ENCODE measurements at places on chromosomes 7 and 10.

- DNase-seq, result no peak
These were observed 2.5 kb upstream of the GDF2 start for GRCh38 chr10:47319784-47320183.

DNA sequence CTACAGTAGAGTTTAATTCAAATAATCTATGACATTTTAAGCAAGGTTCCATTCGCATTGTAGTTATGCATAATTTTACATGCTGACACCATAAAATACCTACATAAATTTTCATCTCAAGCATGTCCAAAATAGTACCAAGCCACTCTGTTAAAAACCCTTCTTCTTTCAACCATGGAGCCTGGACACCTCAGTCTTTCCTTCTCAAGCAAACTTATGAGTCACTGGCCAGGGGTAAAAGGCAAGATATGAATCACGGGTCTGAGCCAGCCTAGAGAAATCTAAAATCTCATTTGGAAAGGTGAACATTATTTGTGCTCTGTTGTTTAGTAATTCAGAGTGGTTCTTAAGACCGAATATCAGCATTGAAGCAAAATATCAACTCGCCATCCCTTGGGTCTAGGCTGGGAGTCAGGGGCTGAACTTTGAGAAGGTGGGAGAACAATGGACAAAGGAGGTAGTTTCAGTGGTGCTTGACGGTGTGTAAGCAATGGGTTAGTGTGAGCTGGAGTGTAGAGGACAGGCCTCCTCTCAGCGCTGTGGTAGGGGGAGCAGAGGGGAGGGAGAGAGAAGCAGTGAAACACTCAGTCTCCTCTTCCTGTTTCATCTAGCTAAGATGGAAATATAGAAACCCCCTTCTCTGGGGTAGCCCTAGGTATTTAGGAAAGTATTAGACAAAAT, 19.1 kb upstream of the GPAM start:
- no peak for DNase-seq

GRCh38 chr10:77741746-77742145, 104.1 kb upstream of the KCNMA1 start:
- DNase-seq, result no peak

DNA sequence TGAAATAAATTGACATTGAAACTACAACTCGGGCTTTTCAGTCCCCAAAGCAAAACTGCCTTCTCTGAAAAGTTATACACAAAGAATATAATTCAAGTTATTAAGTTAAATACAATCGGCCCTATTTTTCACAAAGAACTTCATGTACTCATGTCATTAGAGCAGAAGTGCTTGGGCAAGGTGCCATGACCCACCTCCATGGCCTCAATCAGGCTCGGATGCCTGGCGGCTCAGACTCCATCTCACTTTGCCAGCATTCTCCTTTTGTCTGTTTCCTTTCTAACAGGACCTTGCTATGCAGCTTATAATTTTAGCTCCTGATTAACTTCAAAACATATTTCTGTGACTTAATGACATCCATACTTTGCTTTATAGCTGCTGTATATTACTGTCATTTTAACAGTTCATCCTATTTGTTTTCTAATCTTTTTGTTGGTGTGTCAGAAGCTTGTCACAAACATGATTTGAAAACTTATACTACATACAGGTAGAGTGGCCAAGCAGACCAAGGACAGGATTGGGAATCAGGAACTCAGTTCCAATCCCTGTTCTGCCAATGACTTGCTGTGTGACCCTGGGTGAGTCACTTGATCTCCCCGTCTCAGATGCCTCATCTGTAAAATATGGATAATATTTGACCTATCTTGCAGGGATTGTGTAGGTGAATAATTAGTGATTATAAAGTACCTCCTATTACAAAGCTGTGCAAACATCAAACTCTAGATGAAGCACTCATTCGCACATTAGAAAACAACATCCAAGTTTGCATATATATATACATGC, 60.8 kb upstream of the ITGA8 start:
- peak; percentile 18 for DNase-seq

DNA sequence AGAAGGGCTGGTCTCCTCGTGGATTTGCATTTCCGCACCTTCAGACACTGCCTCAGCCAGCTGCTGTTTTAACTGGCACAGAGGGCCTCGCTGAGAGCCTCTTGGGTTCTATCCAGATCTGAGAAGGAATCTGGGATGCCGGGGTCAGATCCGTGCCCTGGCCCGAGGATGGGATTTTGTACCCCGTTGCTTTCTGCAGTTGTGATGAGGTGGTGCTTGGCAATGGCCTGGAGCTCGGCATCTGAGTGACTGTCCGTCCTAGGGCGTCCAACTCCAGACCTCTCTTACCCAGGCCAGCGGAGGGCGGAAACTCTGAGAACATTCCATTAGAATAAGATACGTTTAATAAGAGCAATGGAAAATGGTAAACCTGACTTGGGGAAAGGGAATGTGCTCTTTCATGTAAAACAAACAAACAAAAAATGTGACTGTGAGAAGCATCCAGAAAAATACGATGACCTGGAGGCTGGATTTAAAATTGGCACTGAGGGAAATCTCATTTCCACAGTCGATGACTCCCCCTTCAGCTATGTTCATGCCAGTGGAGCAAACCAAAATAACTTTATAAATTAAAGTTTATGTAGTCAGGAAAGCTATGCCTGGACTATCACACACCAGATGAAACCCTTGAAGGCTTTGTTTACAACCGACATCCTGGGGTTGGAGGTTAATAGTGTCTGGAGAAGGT, 39.6 kb downstream of the GRK5 start:
- DNase-seq, result peak; percentile 87

GRCh38 chr7:129798616-129799349, 154.0 kb downstream of the UBE2H start:
- DNase-seq, result no peak

DNA sequence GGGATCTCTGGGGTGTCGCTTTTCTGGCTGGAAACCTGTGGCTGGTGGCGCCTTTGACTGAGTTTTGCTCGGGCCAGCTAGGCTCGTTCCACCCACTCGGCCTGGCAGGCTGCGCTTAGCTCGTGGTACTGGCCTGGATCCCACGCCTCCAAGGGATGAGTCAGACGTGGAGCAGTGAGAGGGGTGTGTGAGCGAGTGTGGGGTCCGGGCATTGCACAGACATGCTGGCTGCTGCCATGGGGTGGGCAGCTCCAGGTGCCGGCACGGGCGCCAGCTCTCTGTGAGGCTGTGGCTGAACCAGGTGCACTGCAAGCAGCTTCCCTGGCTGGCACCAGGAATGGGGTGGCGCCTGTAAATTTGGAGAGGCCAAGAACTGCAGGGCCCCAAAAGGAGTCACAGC, 63.1 kb upstream of the CACNA2D1 start:
- no peak for DNase-seq

GRCh38 chr10:19184891-19185290, 136.3 kb downstream of the MALRD1 start:
- DNase-seq, result no peak

DNA sequence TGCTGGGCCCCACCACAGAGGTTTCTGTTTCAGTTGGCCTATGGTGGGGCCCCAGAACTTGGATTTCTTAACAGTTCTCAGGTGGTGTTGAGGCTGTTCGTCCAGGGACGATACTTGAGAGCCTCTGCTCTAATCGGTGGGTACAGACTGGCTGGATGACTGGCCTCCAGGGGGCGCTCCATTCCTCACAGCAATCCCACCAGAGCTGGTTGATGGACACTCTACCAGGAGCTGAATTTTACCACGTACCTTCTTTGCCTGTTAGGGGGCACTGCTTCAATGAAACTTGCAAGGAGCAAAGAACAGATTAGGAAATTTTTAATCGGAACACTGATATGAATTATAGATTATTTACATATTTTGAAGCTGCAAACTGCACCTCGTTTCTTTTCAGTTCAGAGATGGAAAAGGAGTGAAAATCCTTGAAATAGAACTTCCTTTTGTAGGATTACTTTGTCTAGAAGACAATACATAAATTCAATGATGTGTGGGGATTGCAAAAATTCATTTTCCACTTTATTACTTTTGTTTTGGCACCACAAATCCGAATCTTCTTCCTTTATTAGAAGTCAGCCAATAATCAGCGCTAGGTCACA, 44.8 kb downstream of the KBTBD2 start:
- DNase-seq, result peak; percentile 43

DNA sequence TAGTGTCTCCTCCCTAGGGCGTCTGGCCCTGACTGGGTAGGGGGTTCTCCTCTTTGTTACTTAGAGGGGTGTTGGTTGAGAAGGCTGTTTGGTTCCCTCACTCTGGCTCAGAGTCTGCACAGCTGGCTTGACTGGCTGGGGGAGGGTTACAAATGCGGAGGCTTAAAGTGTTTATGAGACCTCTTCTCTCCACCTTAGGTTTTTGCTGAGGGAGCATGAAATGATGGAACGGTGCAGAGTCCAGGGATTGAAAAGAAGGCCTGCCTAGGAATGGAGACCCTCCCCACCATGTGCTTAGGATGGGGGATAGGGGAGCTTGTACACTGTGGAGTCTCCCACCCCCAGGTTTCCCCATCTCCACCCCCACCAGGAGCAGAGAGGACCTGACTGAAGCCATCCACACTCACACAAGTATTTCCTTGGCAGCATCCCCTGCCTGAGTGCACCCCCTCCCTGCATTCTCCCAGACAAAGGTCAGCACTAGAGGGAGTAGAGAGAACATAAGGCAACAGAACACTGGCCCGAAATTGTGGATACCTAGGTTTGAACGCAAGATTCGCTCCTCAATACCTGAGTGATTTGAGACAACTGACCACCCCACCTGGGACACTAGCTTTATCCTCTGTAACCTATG, 1.7 kb upstream of the LDB1 start:
- no peak for DNase-seq

DNA sequence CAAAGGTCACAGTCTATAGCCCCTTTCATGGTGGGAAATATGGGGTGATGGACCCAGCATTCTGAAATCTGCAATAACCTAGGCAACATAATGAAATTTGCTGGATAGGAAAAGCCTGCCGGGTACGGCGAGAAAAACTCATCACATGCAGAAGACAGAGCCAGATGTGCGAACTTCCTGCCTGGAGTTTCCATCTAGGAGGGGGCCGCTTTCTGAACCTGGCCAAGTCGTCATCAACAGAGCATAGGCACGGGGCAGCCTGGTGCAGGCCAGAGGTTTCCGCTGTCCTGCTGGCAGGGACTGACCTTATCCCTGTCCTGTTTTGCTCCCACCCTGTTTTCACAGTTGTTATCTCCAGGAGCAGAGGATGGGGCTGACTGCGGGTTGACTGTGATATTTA, 27.4 kb downstream of the CCDC3 start:
- DNase-seq, result no peak

- DNase-seq, result no peak
These were observed 1434.0 kb upstream of the LRRTM3 start for GRCh38 chr10:65491799-65492198.

DNA sequence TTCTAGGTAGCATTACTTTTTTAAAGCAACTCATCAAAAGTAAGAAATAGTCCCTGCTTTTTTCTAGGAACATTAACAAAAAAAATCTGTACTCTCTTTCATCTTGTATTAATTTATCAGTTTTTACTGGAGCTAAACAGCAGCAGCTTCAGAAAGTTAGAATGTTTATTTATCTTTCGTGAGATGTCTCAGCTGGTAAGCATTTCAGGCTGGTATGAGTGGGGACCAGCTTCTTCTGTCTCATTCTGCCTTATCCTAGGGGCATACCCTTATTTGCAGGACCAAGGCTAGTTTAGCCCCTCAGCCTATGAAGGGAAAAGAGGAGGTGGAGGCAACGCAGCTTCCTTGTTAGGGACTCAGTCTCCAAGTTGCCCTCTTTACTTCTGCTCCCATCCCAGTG, 35.1 kb downstream of the LANCL2 start:
- DNase-seq, result peak; percentile 5

GRCh38 chr7:5422396-5423305, 983 bp downstream of the TNRC18 start:
- DNase-seq, result no peak

- no peak for DNase-seq
These were observed 44.4 kb downstream of the CCDC3 start for GRCh38 chr10:12957081-12957480.

GRCh38 chr7:98777051-98777450, 92.8 kb downstream of the TMEM130 start:
- DNase-seq, result no peak

DNA sequence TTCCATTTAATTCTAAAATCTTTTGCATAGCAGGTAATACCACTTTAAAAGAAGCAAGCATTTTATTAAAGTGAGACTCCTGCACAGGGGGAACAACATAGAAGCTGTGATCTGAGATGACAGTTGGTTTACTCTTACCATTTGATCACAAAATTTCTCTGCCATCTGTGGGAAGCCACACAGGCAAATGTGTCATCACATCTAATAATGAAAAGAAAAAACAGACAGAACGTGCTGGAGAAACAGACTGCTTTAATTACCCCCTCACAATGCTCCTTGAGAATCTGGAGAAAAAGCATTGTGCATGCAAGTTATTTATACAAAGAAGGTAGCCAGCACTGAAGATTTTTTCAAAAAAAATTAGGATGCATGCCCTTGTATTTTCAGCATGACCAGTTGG, 165.2 kb upstream of the PTER start:
- DNase-seq, result no peak

GRCh38 chr7:146655928-146656797, 539.6 kb downstream of the CNTNAP2 start:
- no peak for DNase-seq

DNA sequence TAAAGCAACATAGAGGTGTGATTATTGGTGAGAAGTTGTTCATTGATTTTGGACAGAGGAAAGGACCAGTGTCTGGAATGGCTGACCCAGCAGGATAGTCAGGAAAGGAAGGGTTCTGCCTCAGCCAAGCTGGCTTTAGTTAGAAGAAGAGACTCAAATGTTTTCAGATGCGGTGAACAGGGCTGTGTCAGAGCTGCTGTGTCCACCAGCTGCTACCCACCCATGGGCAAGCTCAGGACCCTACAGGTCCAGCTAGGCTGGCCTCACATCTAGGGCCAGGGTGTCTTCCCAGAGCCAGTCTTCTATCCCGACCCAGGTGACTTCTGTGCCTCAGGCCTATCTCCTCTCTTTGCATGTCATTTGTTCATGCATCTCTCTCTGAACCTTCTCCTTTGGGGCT, 37.3 kb upstream of the CXCL12 start:
- no peak for DNase-seq

- no peak for DNase-seq
These were observed 45.2 kb upstream of the SAMD8 start for GRCh38 chr10:75066271-75066670.

DNA sequence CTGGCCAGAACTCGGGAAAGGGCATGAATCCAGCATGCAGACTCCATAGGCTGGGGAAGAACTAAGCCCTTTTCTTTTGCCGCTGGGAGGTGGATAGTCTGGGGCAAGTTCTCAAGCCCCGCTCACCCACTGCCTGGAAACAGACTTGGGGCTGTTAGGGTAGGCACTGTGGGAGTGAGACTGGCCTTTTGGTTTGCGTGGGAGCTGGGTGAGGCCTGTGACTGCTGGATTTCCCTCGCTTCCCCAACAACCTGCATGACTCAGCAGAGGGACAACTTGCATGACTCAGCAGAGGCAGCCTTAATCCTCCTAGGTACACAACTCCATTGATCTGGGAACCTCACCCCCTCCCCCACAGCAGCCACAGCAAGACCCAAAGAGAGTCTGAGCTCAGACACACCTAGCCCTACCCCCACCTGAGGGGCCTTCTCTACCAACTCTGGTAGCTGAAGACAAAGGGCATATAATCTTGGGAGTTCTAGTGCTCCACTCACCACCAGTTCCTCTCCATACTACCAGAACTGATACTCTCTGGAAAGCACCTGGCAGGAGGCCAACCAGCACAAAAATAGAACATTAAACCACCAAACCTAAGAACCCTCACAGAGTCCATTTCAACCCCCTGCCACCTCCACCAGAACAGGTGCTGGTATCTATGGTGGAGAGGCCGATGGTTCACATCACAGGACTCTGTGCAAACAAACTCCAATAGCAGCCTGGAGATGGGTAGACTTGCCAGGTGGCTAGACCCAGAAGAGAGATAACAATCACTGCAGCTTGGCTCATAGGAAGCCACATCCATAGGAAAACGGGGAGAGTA, 81.4 kb upstream of the LAMB4 start:
- DNase-seq, result no peak
